Caudate nucleus (tissue), 63 donors: ENCODE measurements at places on chromosomes 16 and 17.

DNA sequence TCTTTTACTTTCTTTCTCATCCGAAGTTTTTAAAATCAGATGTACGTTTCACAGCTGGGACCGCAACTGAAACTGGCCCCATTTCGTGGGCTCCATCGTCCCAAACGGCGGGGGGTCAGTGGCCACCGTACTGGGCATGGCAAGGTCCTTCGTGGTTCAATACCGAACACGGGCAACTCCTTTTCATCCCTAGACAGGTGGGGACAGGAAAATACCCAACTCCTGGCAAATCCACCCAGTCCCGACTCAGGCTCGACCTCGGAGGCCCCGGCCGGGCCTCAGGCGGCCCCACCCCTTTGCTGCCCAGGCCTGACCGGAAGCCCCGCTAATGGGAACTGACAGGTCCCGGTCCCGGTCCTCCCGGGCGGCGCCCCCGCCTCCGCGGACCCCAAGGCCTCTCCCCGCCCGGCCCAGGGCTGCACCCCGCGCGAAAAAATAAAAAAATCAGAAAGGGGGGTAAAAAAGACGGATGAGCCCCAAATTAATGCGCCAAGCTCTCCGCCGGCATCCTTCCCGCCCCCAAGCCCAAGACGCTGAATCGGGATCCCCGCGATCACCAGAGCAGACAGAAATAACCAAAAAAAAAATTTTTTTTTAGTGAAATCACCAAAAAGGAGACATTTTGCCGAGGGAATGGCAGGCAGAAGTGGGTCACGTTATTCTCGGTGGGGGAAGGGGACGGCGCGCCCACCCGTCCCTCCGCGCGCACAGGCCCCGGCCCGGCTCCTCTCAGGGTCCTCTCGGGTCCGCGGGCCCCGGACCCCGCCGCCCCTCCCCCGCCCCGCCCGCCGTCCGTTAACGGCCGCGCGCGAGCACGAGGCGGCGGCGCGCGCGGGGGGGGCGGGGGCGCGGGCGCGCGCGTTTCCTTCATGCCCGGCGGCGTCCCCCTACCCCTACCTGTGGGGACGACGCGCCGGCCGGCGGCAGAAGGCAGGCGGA, 562 bp downstream of the ZC3H7A start:
- DNase-seq: peak; percentile 9

- no peak for DNase-seq
Measured at GRCh38 chr17:4599505-4600281, 15.4 kb downstream of the SMTNL2 start.

GRCh38 chr17:29145289-29146073, 34.7 kb downstream of the MYO18A start:
- no peak for DNase-seq

DNA sequence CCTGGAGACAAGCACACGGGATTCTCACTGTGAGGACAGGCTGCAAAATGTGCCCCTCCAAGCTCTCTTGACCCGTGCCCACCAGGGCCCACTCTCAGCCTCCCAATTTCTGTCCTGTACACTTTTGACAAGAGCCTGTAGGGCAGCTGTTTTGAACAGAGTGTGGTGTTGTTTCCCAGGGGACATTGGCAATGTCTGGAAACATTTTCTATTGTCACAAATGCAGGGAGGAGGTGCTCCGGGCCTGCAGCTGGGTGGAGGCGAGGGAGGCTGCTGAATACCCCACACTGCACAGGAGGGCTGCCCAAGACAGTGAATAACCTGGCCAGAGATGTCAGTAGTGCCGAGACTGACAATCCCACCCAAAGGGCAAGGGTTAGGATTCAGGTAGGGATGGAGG, 10.5 kb downstream of the CEP295NL start:
- DNase-seq: peak; percentile 32

GRCh38 chr16:88069397-88070168, 118.3 kb downstream of the BANP start:
- DNase-seq: no peak

GRCh38 chr17:7887038-7887481, 1.5 kb upstream of the CHD3 start:
- no peak for DNase-seq

DNA sequence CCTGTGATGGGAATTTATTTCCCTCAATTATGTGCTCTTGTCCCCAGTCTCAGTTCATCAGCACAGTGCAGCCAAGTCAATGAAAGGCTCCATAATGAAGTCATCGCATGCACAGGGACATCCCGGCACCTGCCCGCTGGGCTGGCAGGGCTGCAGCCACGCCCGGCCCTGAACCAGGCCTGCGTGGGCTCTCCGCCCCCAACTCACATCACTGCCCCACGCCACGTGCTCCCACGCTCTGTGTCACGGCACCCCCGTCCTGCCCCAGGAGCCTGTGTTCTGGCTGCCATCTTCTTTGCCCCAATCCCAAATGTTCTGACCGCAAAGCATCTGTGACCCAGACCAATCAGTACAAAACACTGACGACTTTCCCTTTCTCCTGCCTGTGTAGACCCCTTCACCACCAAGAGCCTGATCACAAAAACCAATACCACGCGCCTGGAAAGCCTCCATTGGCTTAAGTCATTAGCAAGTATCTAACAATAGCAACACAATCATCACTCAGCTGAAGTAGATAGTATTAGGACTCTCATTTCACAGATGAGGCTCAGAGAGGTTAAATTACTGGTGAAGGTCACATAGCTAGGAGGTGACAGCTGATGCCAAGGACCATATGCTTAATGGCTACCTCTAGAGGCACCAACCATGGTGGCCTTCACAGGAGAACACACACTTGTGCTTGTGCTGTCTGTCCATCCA, 202.5 kb downstream of the ZFHX3 start:
- DNase-seq: no peak

DNA sequence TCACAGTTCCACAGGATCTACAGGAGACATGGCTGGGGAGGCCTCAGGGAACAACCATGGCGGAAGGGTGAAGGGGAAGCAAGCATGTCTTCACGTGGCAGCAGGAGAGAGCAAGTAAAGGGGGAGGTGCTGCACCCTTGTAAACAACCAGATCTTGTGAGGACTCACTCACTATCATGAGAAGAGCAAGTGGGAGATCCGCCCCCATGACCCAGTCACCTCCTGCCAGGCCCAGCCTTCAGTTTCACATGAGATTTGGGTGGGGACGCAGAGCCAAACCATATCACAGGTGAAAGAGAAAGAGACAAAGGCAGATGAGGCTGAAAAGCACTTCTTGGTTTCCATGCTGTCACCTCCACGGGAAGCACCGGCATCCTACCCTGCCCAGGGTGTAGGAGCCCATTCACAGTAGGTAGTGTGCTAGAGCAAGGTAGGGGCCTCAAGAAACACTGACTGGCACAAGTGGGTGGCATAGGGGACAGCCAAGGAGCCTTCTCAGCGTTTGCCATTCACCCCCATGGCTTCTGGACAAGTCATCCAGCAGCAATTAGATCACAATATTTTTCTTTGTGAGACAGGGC, 6.6 kb downstream of the NARF start:
- no peak for DNase-seq

- DNase-seq: no peak
Measured at GRCh38 chr17:27778183-27778582, 22.1 kb downstream of the NOS2 start.

- DNase-seq: no peak
Measured at GRCh38 chr16:4913774-4914525, 23.0 kb downstream of the PPL start.

GRCh38 chr16:12681653-12682052, 122.0 kb downstream of the CPPED1 start:
- DNase-seq: no peak

GRCh38 chr17:72236980-72237633, 116.3 kb downstream of the SOX9 start:
- no peak for DNase-seq

DNA sequence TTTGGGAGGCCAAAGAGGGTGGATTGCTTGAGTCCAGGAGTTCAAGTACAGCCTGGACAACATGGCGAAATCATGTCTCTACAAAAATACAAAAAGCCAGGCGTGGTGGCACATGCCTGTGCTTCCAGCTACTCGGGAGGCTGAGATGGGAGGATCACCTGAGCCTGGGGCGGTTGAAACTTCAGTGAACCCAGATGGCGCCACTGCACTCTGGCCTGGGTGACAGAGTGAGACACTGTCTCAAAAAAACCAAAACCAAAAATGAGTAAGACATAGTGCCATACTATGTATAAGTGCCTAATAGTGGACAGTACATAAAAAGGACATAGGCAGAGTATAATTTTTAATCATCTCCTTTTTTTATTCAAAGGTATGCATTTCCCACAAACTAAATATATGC, 4.0 kb downstream of the CTC1 start:
- no peak for DNase-seq
